Activated naive CD8-positive, alpha-beta T cell treated with anti-CD3 and anti-CD28 coated beads, Interleukin-2, amount 10 ng/mL, durations not matched to agents 7 days and 5 days (primary cell): ENCODE measurements at places on chromosomes 3 and 15.

DNA sequence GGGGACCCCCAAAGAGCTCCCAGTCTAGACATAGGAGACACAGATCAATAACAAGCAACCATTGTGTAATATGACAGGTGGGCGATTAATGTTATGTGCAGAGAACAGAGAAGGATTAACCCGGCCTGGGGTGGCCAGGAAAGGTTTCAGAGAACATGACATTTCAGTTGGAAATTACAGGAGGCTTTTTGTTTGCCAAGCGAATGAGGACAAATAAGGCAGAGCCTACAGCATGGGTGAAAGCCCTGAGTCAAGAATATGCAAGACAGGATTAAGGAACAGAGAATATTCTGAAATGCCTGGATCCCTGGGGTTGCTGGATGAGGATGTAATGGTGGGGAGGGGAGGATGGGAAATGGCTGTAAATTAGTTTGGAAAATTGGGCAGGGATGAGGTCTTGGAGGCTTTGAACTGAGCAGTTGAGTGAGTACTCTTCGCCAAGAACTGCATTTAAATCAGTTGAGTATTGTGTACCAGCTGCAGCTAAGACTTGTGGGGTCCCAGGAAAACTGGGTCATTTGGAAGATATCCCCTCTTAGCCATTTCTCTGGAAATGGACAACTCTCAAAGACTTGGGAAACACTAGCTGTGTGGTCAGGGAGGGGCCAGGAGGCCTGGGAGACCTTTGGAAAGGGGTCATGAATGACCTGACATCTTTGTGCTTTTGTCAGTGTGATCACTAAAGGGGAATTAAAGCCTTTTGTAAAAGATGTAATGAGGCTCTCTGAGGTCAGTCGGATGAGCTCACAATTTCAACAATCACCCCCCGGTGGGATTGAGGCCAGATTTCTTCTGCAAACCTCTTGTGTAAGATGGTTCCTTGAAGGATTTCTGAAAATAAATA is 198.6 kb upstream of the NR2E3 start:
- H3K27me3 ChIP-seq, result peaks cover 14% of the 10 kb centered on the region
- no peaks in the 10 kb centered on the region for H3K36me3 ChIP-seq
- no peak overlapping the region for H3K4me3 ChIP-seq
- H3K27ac ChIP-seq, result no peak overlapping the region
- DNase-seq, result no peak

GRCh38 chr15:48623456-48623855 is 22.1 kb downstream of the FBN1 start:
- H3K36me3 ChIP-seq, result no peaks in the 10 kb centered on the region
- H3K4me3 ChIP-seq, result no peak overlapping the region
- peaks cover 9% of the 10 kb centered on the region for H3K27me3 ChIP-seq
- no peak overlapping the region for H3K27ac ChIP-seq

GRCh38 chr3:57062101-57062631 is 1.7 kb downstream of the SPATA12 start:
- peaks cover 2% of the 10 kb centered on the region for H3K27me3 ChIP-seq
- no peak overlapping the region for H3K27ac ChIP-seq
- H3K4me1 ChIP-seq, result peaks cover 12% of the 10 kb centered on the region
- no peak for DNase-seq
- no peaks in the 10 kb centered on the region for H3K36me3 ChIP-seq
- no peak overlapping the region for H3K4me3 ChIP-seq

DNA sequence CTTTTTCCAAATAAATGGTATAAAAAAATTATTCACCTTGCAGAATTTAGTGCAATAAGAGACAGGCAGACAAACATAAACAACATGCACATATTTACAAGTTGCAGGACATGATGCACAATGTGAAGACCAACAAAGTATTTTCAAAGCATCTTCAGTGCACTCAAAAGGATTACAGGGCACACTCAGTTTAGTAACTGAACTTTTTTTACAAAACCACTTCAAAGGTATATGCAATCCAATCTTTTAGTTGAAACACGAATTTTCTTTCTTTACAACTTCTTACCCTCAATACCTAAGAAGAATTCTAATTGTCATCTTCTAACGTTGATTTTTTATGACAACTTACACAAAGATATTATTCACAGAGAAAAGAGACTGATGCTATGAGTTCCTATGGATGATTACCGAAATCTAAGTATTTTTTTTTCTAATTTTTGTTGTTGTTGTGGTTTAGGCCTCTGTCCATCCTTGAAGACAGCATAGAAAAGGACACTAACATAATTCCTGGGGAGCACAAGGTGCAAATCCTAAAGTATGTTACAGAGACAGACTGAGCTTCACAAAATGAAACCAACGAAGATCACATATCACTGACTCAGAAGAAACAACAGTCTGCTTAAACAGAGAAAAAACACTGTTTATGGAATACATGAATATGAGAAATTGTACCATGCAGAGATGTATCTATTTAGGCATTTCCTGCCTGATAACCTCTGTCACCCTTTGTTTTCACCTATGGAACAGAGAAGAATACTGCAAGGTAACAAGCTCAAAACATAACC is 50.3 kb downstream of the ZMAT3 start:
- H3K36me3 ChIP-seq, result peaks cover 11% of the 10 kb centered on the region
- no peak overlapping the region for H3K27ac ChIP-seq
- DNase-seq, result no peak
- peak overlapping the region; percentile 23 for H3K4me3 ChIP-seq

DNA sequence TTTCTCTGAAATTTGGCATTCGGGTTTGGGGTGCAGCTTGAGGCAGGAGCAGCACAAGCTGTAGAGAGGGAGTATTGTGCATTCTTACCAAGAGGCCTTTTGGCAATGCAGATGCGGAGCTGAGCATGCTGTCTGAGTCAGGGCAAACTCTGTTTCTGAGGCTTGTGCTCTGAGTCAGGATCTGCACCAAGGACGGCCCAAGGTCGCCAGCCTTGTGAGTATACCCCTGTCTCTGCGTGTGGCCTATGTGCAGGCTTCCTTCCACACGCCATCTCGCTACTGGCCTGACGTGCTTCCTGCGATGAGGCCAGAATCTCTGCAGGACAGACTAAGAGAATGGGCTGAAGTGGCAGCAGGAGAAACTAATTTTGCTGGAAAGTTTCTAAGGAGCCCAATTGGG is 83.8 kb upstream of the ROPN1 start:
- H3K4me3 ChIP-seq, result no peak overlapping the region
- no peaks in the 10 kb centered on the region for H3K36me3 ChIP-seq
- peaks cover 14% of the 10 kb centered on the region for H3K27me3 ChIP-seq
- no peak overlapping the region for H3K27ac ChIP-seq
- no peak for DNase-seq
- H3K4me1 ChIP-seq, result no peaks in the 10 kb centered on the region

GRCh38 chr3:102415553-102415952 is 19.3 kb upstream of the ZPLD1 start:
- DNase-seq, result no peak

- no peak overlapping the region for H3K4me3 ChIP-seq
- no peak for DNase-seq
- peak overlapping the region; percentile 78 for H3K27ac ChIP-seq
- H3K27me3 ChIP-seq, result no peaks in the 10 kb centered on the region
- H3K4me1 ChIP-seq, result peaks cover 38% of the 10 kb centered on the region
- peaks cover 64% of the 10 kb centered on the region for H3K36me3 ChIP-seq
Observed at GRCh38 chr3:4776980-4777581, 202.2 kb upstream of the BHLHE40 start.

- no peaks in the 10 kb centered on the region for H3K27me3 ChIP-seq
- no peaks in the 10 kb centered on the region for H3K4me1 ChIP-seq
- H3K27ac ChIP-seq, result no peak overlapping the region
- no peak overlapping the region for H3K4me3 ChIP-seq
- no peak for DNase-seq
- H3K36me3 ChIP-seq, result peaks cover 20% of the 10 kb centered on the region
Observed at GRCh38 chr3:190644035-190644434, 130.2 kb downstream of the IL1RAP start.

DNA sequence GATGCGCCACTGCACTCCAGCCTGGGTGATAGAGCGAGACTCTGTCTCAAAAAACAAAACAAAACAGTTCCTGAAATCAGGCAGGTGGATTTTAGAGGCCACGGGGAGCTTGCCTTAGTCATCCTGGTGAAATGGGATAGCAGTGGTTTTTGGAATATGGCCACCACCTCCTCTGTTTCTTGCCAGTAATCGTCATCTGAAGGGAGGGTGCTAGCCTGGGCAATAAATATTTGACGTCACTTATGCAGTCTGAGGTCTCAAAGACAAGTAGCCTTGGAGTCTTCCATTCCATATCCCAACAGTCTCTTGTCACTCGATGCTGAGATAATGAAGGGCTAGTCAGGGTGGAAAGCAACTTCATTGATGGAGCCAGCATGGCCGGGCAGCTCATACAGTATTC is 55.2 kb downstream of the KCNAB1 start:
- no peak for DNase-seq
- no peaks in the 10 kb centered on the region for H3K4me1 ChIP-seq
- H3K27ac ChIP-seq, result no peak overlapping the region

DNA sequence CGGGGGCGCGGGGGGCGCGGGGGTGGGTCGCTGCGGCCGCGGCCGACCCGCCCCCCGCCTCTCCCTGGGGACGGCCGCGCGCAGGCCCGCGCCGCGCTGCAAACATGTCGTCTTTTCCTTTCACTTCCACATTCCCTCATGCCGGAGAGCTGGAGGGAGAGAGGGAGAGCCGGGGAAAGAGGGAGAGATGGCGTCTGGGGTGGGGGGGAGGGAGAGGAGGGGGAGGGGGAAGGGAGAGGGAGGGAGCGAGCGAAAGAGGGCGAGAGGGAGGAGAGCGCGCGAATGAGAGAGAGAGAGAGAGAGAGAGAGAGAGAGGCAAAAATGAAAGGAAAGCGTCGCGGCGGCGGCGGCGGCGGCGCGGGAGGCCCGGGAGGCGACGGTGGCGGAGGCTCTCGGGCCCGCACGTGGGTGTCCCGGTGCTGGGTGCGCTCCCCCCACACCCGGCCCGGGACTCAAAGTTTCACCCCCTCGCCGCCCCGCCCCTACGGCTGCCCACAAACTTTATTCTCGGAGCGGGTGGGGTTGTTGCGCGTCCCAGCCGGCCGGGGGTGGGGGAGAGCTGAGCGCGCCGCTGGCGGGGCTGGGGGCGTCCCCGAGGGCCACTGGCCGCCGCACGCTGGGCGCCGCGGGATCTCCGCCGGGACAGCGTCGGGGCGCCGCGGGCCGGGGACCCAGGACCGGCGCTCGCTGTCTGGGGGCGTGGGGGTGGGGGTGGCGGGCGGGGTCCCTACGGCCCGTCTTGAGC is 731 bp downstream of the ZNF710 start:
- peaks cover 33% of the 10 kb centered on the region for H3K4me1 ChIP-seq
- peak; percentile 74 for DNase-seq
- H3K36me3 ChIP-seq, result peaks cover 5% of the 10 kb centered on the region
- H3K4me3 ChIP-seq, result peak overlapping the region; percentile 87
- peak overlapping the region; percentile 90 for H3K27ac ChIP-seq

DNA sequence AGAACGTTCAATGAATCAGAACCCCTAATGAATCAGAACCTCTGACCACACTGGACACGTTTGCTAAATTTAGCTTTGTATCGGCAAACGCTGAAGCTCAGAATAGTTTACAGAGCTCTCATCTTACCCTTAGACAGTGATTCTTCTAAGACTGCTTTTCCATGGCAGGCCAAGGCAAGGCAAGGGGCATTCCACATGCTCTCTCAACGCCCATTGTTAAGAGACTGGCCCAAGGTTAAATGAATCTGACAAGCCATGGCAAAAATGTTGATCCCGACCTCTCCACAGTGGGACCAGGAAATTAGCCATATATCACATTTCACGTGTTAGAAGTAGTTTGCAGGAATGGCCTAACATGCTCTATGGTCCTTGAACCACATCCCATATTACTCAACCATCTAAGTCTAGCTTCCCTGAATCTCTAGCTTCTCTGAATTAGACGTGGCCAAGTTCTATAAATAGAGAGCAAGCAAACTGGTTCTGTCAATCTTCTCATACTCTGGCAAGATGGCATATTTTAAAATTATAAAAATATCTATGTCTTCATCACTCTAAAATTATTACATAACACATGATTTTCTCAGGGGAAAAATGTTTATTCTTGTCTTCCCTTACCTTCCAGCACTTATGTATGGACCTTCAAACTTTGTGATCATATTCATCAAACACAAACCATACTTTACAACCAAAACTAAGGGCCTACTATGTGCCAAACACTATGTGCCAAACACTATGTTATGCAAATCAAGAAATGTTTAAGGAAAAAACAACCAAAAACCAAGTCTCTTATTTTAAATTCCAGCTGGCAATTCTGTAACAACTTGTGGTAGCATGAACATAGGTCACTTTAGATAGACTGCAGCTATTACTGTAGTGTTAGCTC is 54.3 kb downstream of the AAGAB start:
- H3K27me3 ChIP-seq, result no peaks in the 10 kb centered on the region
- no peak overlapping the region for H3K4me3 ChIP-seq
- H3K4me1 ChIP-seq, result peaks cover 8% of the 10 kb centered on the region
- H3K27ac ChIP-seq, result no peak overlapping the region
- no peak for DNase-seq
- peaks cover 61% of the 10 kb centered on the region for H3K36me3 ChIP-seq

- no peaks in the 10 kb centered on the region for H3K4me1 ChIP-seq
- no peak for DNase-seq
- peaks cover 18% of the 10 kb centered on the region for H3K36me3 ChIP-seq
- H3K4me3 ChIP-seq, result no peak overlapping the region
- no peaks in the 10 kb centered on the region for H3K27me3 ChIP-seq
Observed at GRCh38 chr3:196920733-196921132, 21.6 kb downstream of the NCBP2 start.

GRCh38 chr3:113783980-113784379 is 37.1 kb downstream of the ATP6V1A start:
- H3K4me3 ChIP-seq, result peak overlapping the region; percentile 44
- H3K4me1 ChIP-seq, result peaks cover 6% of the 10 kb centered on the region
- no peaks in the 10 kb centered on the region for H3K27me3 ChIP-seq
- H3K36me3 ChIP-seq, result peaks cover 2% of the 10 kb centered on the region

DNA sequence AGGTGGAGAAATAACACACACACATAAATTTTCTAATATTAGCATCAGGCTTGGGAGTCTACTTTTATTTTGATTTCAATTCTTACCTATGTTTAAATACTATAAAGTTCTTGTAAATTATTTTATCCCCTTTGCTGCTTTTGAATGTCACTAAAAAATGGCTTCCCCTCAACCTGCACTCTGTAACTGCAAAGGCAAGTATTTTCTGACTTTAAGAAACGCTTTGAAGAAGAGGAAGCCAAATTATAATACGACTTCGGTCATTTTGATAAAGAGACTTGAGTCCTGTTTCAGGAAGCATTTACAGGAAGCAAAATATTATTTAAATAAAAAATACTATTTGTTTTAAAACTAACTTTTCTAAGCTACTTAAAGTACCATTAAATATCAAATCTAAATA is 627.7 kb upstream of the AGTR1 start:
- DNase-seq, result no peak
- no peak overlapping the region for H3K4me3 ChIP-seq
- H3K4me1 ChIP-seq, result no peaks in the 10 kb centered on the region
- H3K27me3 ChIP-seq, result no peaks in the 10 kb centered on the region
- no peak overlapping the region for H3K27ac ChIP-seq

GRCh38 chr15:58650102-58650501 is 99.4 kb downstream of the ADAM10 start:
- H3K27me3 ChIP-seq, result no peaks in the 10 kb centered on the region
- H3K36me3 ChIP-seq, result peaks cover 67% of the 10 kb centered on the region
- DNase-seq, result no peak
- no peak overlapping the region for H3K4me3 ChIP-seq
- peaks cover 18% of the 10 kb centered on the region for H3K4me1 ChIP-seq
